ENCODE measurements at places on chromosomes 5 and 9.

GRCh38 chr5:126100767-126101166 lies 322.4 kb upstream of the GRAMD2B start:
- no peak for DNase-seq

DNA sequence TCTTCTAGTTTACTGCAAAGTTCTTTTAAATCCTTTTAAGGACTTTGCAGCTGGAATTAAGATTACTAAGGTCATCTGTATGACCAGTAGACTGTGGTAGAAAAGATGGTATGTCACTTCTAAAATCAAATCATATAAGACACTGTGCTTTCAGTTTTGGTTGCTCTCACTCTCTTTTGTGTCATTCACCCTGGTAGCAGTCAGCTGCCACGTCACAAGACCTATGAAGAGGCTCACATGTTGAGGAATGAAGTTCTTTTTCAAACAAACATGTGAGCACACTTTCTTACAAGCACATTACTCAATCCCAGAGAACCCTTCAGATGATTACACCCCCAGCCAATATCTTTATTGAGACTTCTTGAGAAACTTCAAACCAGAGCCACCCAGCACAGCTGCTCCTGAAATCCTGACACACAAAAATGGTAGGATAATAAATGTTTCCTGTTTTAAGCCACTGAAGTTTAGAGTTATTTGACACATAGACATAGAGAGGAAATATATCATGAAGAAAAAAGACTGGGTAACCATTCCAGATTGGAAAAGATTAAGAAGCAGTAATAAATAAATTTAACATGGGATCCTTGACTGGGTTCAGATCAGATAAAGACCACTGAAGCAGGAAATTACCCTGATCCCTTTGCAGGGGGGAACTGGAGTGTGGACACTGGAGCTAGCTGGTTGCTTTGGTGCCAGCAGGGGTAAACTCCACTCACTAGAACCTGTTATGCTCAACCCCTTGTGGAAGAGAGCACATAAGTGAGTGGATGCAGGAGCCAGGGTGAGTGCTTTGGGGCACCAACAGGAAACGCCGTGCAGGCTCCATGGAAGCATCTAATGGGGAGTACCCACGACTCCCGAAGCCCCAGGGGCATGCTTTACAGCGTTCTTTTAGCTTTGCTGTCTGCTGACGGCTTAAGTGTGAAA lies 64.1 kb downstream of the SLCO4C1 start:
- DNase-seq: no peak

GRCh38 chr5:173108914-173109313 lies 35.4 kb upstream of the BNIP1 start:
- DNase-seq: no peak

GRCh38 chr9:109316207-109316640 lies 4.6 kb downstream of the EPB41L4B start:
- no peak for DNase-seq

DNA sequence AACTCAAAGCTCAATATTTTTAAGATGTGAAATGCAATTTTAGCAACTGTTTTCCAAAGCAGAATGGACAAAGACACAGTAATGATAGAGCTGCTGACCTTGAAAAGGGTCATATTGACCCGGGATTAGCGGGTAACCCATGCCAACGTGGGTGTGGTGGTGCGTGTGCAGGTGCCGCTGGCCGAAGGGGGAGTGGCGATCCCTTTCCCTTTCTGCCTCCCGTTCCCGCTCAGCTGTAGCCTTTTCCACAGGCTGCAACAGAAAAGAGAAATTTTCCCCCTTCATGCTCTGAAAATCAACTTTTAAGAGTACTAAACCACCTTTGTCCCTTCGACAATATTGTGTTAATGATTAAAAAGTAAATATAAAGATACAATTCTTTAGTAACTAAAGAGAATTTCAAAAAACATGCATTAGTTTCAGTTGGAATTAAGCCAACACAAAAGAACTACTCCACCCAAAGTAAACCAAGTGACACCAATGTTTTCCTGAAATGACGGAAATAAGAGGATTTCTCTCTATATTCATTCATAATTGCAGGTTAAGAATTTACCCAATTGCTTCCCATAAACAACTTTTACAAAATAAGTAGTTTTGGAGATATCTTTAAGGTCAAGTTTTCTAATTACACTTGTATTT lies 105.2 kb downstream of the ZNF608 start:
- no peak for DNase-seq

DNA sequence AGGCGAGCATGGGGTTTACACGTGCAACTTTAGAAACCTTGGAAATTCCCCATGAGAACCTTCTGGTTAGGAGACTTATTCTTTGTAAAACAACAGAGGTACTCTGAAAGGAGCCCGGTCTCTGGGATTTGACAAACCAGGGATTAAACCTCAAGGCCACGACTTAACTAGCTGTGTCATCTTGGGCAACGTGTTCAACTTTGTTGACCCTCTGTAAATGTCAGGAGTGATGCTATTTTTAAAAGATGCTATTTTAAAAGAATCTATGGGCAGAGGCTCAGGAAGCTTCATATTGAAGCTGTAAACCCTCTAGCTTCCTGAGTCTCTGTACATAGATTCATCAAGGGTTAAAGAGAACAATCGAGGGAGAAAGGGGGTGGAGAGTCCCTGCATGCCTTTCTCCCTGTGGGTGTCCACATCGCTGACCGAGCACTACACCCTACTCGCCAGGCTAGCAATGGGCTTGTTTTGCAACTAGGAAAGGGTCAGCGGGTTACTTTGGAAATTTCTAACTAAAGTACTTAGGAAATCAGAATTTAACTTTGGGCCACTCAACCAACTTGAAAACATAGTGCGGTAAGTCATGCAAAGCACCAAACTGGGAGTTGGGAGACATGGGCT lies 2.1 kb downstream of the SLC36A2 start:
- DNase-seq: no peak

DNA sequence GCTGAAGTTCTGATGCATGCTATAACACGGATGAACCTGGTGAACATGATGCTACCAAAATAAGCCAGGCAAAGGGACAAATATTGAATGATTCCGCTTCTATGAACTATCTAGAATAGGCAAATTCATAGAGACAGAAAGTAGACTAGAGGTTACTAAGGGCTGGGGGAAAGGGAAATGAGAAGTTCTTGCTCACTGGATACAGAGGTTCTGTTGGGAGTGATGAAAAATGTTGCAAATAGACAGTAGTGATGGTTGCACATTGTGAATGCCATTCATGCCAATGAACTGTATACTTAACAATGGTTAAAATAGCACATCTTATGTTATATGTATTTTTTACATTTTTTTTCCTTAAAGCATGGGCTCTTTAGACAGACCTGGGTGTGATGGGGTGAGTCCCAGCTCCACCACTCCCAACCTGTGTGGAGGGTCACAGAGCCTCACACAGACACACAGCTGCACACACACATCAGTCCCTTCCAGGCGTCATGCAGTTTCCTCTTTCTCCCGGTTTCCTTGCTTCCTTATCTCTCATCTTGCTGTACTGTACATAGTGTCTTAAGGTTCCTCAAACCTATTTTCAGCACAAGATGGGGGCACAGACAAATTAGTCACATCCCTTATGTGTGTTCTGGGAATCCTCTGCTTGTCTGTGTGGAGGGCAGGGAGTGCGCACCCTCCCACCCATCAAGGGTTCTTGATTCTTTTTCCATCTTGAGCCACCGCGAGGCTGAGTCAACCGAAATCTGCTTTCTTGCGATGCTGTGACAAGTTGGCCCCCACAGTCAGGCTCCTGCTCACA lies 192.9 kb downstream of the CRB2 start:
- DNase-seq: no peak

GRCh38 chr5:29950416-29951145 lies 1242.9 kb upstream of the CDH6 start:
- DNase-seq: no peak

DNA sequence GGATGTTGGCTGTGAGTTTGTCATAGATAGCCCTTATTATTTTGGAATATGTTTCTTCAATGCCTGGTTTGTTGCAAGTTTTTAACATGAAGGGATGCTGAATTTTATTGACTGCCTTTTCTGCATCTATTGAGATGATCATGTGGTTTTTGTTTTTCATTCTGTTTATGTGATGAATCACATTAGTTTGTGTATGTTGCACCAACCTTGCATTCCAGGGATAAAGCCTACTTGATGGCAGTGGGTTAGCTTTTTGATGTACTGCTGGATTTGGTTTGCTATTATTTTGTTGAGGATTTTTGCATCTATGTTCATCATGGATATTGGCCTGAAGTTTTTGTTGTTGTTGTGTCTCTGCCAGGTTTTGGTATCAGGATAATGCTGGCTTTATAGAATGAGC lies 225.6 kb downstream of the PCSK1 start:
- DNase-seq: no peak

GRCh38 chr5:83488271-83488670 lies 16.7 kb downstream of the VCAN start:
- no peak for DNase-seq

GRCh38 chr9:124258607-124259157 lies 933 bp downstream of the NEK6 start:
- DNase-seq: no peak

GRCh38 chr9:102135768-102136167 lies 397.3 kb upstream of the GRIN3A start:
- DNase-seq: no peak

- no peak for DNase-seq
Measured at GRCh38 chr5:17037751-17038150, 101.7 kb upstream of the MYO10 start.

- no peak for DNase-seq
Measured at GRCh38 chr9:83219924-83220438, 157.0 kb upstream of the RASEF start.

- DNase-seq: no peak
Measured at GRCh38 chr5:167311340-167311739, 980.1 kb upstream of the WWC1 start.

- no peak for DNase-seq
Measured at GRCh38 chr9:77435277-77435676, 212.8 kb downstream of the GNA14 start.

DNA sequence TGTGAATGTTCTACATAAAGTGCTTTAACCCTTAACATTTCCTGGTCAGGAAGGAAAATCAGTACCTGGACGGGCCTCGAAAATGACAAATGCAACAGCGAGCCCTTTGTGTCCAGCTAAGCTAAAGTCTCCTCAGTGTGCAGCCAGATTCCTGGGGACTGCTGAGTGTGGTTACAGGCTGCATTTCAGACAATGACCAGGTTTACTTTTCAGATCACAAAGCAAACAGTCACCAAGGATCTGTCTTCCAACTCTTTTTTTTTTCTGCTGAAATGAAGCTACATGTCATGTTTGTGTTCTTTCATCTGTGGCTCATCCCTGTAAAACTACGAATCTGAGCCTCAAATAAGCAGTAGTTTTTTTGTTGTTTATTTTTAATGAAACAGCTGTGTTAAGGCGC lies 20.8 kb downstream of the SLC46A2 start:
- no peak for DNase-seq

DNA sequence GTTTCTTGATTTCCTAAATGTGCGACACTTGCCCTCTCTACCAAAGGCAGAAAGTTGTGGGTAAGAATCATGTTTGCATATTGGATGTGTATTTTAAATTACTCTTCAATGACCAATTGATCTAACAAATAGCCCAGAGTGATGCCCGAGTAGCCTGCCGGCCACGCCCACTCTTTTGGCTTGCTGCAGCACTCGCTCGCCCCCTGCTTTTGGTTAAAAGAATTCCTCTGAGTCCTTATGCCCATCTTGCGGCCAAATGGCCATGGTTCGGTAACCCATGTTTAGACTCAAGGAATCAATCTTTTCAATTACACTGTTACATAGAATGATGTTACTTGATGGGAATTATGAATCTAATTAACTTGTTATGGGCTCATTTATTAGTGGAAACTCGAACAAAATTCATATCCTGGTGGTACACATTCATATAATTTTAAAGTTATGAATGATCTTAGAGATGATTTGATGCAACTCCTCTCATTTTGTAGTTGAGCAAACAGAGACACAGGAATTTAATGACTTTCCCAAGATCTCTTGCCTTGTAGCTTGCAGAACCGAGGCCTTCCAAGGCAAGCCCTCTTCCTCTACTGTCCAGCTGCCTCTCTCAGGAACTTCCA lies 36.5 kb downstream of the PPIC start:
- DNase-seq: no peak

DNA sequence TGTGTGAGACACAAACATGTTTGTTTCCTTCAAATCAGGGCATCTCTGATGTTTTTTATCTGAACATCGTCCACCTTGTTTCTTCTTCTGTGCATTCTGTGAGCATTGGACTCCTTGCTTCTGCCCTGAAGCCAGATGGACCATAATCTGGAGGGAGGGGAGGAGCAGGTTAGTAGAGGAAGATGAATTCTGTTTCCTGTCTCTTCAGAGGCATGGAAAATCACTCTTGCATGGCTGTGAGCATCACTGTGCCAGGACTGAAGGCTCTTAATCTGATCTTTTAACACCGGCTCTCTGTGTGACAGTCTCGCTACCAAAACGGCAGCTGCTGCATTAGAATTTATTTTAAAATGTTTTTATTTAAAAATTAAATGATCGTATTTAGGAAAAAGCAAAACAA lies 43.3 kb downstream of the TLE4 start:
- DNase-seq: no peak

Measured in effector CD4-positive, alpha-beta T cell (primary cell).